ENCODE measurements at places on chromosomes 2 and 18. TPM values are rescaled to one million over a fixed set of nuclear protein-coding genes. Genes with fewer than 3 reads are reported as not detected.

- peaks cover 22% of the 10 kb centered on the region for H3K4me1 ChIP-seq
- peaks cover 9% of the 10 kb centered on the region for H3K36me3 ChIP-seq
- H3K27ac ChIP-seq = no peak overlapping the region
- DNase-seq = no peak
- peaks cover 2% of the 10 kb centered on the region for H3K27me3 ChIP-seq
- no peak overlapping the region for H3K4me3 ChIP-seq
Measured at GRCh38 chr2:112791019-112791418, 6.7 kb upstream of the IL1A start.

The GKN1 gene
- not detected for total RNA-seq

GRCh38 chr2:2570871-2571270 lies 239.8 kb upstream of the MYT1L start:
- DNase-seq = no peak
- H3K36me3 ChIP-seq = no peaks in the 10 kb centered on the region
- no peak overlapping the region for H3K4me3 ChIP-seq
- H3K27me3 ChIP-seq = no peaks in the 10 kb centered on the region

- no peak overlapping the region for H3K4me3 ChIP-seq
- H3K27me3 ChIP-seq = peaks cover 2% of the 10 kb centered on the region
- no peaks in the 10 kb centered on the region for H3K4me1 ChIP-seq
- no peaks in the 10 kb centered on the region for H3K36me3 ChIP-seq
- no peak overlapping the region for H3K27ac ChIP-seq
Measured at GRCh38 chr18:7273301-7273921, 42.5 kb downstream of the LRRC30 start.

- peak; percentile 5 for DNase-seq
- no peaks in the 10 kb centered on the region for H3K36me3 ChIP-seq
- peak overlapping the region; percentile 67 for H3K4me3 ChIP-seq
- H3K4me1 ChIP-seq = no peaks in the 10 kb centered on the region
Measured at GRCh38 chr2:218010140-218010983, 7.6 kb upstream of the TNS1 start.

Measured in activated T-helper 1 cell treated with anti-CD3 and anti-CD28 coated beads, Interleukin-12 subunit alpha, Interleukin-12 subunit beta, Interleukin-2, Interleukin-4 antibody, amounts not matched to agents 30 ng/mL and 10 ng/mL and 1 ng/mL, durations not matched to agents 14 hours and 24 hours and 36 hours (primary cell).